Stimulated activated CD4-positive, alpha-beta T cell treated with anti-CD3 and anti-CD28 coated beads, Interleukin-4, amount 100 ng/mL, for 1 hour (primary cell): ENCODE measurements at places on chromosomes 4 and X.
A peak's percentile ranks its signal among the peaks of the same experiment; 100 is the strongest.

- DNase-seq = no peak
Observed at GRCh38 chrX:340641-341423, 22.2 kb upstream of the GTPBP6 start.

- no peak for DNase-seq
Observed at GRCh38 chr4:176668324-176668723, 124.4 kb downstream of the VEGFC start.

- DNase-seq = no peak
Observed at GRCh38 chrX:94758130-94758529, 1084.1 kb downstream of the FAM133A start.

- DNase-seq = no peak
Observed at GRCh38 chr4:150216726-150217125, 138.5 kb downstream of the DCLK2 start.

DNA sequence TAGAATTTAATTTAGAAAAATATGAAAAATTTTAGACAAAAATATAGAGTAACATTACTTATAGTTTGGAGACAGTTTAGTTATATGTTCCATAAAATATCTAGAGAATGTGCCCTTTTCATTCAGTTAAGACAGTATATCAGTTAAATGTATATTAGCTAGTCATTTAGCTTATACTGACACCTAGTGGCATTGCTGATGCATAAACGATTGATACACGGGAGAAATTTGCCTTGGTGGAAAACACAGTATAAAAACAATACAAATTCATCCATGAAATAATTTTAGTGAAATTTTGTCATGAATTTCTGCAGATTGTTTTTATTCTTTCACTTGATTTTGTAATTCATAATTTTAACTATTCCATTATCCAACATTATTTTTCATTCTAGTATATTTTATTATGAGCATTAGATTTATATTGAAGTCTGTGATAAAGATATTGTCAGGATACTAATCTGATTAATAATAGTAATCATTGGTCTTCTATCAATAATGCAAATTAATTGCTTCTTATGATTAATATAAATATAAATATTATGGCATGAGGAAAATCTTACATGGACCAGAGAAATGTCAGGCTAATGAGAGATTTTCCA, 219.0 kb downstream of the TLL1 start:
- no peak for DNase-seq

DNA sequence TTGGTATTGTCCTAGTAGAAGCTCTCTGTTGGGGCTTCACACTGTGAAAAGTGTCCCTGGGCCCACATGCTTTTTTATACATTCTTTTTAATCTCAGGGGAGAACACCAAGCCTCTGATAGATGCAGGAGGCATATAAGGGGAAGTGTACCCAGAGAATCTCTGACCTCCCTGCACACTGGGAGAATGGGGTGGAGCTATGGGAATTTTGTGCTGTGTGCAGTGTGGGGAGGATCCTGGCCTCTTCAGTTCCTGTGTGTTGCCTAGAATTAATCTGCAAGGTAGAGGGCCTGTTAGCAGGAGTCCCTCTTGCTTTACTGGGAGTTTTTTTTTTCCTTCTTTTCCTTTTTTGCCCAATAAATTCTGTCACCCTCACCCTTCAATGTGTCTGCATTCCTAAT, 49.2 kb upstream of the SPIN4 start:
- no peak for DNase-seq

DNA sequence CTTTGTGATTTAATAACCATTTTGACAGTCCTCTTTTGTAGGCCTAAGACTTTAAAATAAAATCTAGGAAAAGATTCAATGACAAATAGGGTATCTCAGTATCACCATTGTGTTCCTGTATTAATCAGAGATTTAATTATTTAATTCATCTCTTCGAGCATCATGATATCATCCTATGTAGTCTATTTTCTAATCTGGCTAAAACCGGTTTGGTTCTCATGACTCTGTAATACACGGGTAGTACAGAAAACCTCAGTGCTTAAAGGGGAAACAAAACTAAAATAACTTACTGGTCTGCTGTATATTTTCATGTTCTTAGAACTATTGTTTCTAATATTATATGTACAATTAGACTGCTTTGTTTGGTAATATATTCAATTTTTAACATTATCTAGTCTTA, 23.7 kb upstream of the FBXW7 start:
- DNase-seq = no peak

DNA sequence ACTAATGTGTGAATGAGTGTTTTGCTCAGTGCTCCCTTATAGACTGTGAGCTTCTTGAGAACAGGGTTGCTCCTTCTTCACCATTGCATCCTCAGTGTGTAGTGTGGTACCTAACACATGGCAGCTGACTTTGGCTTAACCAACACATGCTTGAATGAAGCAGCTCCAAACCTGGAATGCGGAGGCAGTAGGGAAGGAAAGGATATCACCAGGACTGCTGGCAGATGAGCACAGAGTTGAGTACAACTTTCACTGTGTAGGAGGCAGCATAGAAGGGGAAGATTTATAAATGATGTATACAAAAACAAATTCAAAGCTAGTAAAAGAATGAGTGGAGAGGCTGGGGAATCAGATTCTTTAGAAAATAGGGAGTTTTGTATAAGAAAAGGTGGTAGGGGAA, 174.3 kb downstream of the SLIT2 start:
- DNase-seq = no peak

DNA sequence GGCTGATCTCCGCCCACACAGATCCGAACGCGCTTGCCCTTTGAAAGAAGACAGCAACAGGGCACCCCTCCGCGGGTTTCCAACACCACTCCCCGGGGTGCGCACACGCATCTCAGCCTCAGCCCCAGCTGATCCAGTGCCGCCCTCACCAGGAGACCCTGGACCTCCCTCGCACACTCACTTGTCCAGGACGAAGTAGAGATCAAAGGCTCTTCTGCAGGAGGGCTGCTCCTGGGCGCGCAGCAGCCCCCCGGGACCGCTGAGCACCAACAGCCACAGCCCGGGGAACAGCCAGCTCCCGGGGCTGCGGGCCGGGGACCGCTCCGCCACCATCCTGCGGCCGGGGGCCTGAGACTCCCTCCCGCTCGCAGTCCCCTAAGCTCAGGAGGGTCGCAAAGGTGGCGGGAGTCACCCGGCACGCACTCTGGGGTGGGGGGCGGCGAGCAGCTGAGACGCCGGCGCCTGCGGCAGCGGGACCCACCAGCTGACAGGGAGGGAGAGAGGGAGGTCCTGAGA, 743 bp downstream of the ANTXR2 start:
- peak; percentile 65 for DNase-seq

- no peak for DNase-seq
Observed at GRCh38 chrX:50036426-50036825, 114.0 kb downstream of the CLCN5 start.

DNA sequence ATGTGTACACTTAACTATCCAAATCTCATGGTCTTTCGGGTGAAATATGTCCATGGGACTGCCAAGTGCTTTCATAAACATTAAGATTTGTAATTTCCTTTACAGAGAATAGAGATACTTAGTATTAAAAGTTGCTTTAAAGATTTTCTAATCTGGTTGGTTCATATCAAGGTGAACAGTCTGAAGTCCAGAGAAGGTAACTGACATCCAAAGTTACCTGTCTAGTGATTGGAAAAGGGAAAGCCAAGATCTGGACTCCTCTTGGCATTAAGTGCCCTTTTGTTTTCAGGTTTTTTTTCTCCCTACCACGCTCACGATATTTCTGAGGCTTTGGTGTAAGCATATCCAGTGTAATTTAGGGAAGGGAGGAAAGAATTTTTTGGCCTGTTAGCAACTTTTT, 5.0 kb downstream of the SMAD1 start:
- DNase-seq = no peak
